ENCODE measurements at places on chromosomes 2 and 18.

DNA sequence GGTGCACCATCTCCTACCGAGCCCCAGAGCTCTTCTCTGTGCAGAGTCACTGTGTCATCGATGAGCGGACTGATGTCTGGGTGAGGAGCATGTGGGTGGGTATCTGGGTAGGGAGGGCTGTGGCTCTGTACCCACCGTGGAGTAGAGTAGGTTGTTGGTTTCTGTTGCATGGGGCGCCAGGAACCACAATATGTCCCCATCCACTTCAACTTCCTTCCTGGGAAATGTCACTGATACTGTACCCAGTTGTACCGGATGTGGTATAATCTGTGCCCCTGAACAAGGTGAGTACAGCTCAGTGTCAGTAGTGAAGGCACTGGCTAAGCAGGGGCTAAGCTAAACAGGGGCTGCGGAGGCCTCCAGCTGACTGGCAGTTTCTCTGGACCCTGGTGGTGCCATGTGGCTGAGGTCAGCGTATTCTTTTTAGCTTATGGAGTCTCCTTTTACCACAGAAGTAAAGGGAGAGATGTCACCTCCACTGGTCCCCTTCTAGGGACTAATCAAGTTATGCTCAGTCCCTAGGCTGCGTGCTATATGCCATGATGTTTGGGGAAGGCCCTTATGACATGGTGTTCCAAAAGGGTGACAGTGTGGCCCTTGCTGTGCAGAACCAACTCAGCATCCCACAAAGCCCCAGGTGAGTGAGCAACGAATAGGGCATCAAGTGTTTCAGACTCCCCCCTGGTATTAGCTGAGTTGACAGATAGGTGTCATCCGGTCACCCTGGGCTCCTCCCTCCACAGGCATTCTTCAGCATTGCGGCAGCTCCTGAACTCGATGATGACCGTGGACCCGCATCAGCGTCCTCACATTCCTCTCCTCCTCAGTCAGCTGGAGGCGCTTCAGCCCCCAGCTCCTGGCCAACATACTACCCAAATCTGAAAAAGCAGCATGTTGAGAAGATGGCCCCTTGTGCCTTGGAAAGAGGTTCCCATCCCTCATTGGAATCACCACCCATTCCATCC, 2.7 kb downstream of the STK16 start:
- peak; percentile 19 for DNase-seq

DNA sequence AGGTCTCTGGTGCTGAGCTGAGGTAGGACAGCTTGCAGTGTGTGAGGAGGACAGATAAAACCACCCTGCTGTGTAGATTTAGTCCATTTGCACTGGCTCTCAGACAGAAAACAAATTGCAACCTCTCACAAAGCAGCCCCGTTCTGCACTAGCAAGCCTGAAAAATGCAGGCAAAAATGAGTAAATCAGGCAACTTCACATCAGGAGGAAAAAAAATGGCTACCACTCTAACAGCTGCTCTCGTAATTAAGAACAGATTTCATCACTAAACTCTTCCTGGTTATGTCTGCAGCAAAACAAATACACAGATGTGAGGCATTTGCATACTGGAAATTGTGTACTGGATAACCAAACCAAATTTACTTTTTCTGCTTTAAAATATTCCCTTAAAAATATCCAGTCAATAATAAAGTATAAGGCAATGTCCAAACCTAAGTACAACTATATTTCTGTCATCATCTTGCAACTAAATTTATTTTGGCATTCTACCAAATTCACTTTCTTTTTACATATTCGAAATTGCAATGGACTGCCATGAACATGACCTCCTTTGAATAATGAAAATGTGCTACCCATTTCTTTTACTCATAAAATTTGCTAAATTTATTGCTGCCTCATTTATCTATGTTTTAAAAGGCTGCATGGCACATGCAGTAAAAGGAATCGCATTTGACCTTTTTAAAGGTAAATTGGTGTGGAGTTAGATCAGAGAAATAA, 157.4 kb downstream of the AFF3 start:
- DNase-seq, result no peak

DNA sequence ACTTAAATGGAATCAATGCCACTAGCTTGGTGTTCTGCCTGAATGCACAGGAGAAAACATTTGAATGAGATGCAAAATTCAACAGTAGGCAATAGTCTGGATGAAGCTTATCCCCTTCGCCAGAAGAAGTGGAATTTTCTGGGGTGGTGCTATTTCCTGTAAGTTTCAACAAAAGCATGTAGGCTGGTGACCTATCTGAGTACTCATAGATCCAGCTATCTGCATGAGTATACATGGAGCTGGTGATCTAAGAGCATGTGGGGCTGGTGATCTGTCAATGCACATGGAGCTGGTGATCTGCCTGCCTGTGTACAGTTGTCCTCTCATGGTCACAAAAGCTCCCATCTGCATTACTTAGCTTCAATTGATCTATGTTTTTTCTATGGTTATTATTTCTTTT, 71.2 kb downstream of the SLC9A4 start:
- DNase-seq, result no peak

GRCh38 chr2:199713746-199714145, 137.2 kb downstream of the FTCDNL1 start:
- DNase-seq, result no peak

DNA sequence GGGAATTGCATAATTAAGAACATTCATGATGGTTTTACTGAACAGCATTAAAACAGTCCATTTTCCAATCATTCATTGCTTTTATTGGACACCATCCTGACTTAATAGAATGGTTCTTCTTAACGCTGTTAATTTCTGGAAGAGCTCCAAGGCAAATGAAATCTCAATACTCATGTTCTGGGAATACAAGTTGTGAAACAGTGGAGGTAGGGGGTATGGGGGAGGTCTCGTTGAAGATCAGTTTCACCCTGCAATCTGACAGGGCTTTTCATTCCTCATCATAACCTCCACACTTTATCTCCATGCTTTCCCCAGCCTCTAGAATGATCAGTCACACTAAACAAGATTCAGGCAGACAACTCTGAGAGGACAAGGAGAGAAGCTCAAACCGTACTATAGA, 113.6 kb downstream of the ETAA1 start:
- DNase-seq, result no peak

- peak; percentile 75 for DNase-seq
Observed at GRCh38 chr2:25228848-25229278, 60.5 kb upstream of the POMC start.

GRCh38 chr2:32200814-32201213, 35.1 kb downstream of the SLC30A6 start:
- no peak for DNase-seq

GRCh38 chr2:118481299-118481698, 366.1 kb downstream of the EN1 start:
- DNase-seq, result no peak

DNA sequence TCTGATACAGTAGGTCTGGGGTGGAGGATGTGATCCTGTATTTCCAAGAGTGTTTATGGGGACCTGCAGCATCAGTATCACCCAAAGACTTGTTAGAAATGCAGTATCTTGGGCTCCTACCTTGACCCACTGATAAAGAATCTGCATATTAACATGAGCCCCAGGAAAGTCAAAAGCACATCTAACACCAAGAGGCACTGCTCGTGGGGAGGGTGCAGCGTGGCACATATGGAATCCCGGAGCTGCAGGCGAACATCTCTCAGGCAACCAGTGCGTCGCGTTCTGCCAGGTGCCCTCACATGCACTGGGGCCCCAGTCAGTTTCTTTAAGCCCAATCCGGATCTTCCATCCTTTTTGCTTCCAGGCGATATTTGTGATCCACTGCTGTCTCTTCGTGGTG, 41.3 kb upstream of the ASB18 start:
- DNase-seq, result no peak

GRCh38 chr2:116935097-116935814, 879.2 kb upstream of the DDX18 start:
- DNase-seq, result no peak

DNA sequence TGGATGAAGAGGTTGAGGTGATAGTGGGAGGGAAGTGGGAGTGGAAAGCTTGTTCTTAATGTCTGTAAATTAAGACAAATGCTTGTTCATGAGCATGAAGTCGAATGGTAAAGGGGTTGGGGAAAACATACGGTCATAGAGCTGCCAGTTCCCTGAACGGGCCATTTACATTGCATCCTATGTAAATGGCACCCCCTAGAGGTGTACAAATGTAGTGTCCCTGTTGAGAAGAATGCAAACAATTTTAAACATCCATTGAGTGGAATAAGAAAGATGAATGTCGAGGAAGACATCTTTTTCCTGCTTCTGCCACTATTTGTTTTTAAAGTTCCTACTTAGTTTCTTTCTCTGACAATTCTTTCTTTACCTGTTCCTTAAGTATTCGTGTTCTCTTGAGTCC, 155.7 kb downstream of the RDH14 start:
- peak; percentile 4 for DNase-seq

DNA sequence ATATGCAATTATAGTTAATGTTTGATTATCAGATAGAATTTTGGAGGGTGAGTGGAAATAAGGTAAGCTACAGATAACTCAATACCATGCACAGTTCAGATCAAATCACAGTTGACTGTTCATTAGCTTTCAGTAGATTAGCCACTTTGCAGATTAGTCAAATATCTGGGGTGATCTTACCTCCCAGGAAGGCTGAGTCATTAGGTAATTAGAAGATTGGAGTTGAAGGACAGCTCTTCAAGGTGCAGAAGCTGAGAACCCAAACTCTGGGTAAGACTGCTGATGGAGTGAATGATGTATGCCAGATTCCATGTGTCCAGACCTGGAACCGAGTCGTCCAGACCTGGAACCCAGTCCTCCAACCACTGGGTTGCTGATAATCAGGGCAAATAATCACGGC, 262.8 kb upstream of the UBE2E3 start:
- no peak for DNase-seq

- no peak for DNase-seq
Observed at GRCh38 chr2:173427887-173428668, 73.4 kb downstream of the CDCA7 start.

- peak; percentile 40 for DNase-seq
Observed at GRCh38 chr2:151946899-151947812, 118.9 kb upstream of the ARL5A start.

GRCh38 chr18:519019-519879, 18.7 kb upstream of the COLEC12 start:
- peak; percentile 61 for DNase-seq

GRCh38 chr2:46689993-46690392, 210.6 kb downstream of the TMEM247 start:
- no peak for DNase-seq

DNA sequence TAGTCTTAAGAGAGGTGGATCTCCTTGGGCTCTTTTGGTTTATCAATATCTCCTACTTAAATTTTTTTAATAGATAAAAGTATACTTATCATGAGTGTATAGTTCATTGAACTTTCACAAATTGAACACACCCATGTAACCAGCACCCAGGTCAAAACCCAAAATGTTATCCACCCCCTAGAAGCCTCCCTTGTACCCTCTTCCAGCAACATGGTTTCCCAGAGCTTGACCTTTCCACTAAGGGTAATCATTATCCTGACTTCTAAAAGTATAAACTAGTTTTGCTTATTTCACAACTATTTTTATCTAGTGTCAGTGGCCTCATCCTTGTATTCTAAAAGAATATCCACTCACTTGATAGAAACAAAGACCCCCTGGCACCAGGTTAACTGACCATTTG, 106.8 kb downstream of the MDH1 start:
- no peak for DNase-seq

GRCh38 chr2:149924549-149925213, 337.1 kb upstream of the MMADHC start:
- DNase-seq, result no peak

- DNase-seq, result no peak
Observed at GRCh38 chr18:14179306-14179705, 47.1 kb upstream of the ZNF519 start.

GRCh38 chr2:186889101-186889879, 40.3 kb upstream of the ZSWIM2 start:
- DNase-seq, result peak; percentile 46

DNA sequence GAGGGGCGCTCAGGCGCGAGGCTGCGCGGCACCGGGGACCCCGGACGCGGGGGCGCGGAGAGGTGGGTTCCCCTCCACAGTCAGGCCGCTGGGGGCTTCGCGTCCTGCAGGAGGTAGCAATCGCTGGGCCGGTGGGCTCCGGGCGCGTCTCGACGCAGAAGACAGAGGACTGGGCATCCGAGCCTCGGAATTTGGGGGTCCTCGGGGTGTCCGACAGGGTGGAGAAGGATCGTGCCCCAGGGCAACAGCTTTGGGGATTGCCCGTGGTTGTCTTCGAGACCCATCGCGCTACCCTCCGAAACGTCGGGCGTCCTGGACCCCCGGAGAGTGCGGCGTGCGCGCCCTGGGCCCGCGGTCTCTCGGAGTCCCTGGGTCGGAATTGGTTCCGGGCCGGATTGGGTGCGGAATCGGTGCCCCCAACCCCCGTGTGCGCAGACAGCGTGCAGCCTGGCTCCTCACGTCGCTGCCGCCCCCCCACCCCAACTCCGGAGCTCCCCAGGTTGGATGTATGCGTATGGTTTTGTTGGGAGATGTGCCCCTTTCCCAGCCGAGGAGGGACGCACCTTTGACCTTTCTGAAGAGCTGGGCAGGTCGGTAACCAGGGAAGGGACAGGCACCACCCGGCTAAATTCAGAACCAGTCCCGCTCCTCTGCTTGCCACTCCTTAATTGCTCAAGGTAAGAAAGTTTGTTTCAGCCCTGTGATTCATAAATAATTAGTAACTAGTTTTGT, 750 bp downstream of the NPAS2 start:
- no peak for DNase-seq

DNA sequence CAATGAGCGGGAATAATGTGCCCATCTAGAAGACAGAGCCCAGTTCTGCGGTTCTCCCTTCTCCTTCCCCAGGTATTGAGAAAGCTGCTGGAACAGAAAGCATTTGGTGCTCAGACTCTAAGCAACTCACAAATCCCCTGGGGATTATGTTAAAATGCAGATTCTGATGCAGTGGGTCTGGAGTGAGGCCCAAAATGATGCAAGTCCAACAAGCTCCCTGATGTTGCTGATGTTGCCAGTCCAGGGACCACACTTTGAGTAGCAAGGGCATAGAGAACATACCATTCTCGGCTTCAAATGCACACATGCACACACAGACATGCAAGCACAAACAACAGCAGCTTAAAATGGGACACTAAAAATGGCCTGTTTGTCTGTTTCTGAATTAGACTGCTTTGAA, 274.8 kb upstream of the NCKAP5 start:
- no peak for DNase-seq
